Tibial artery (tissue), 4 donors: ENCODE measurements at places on chromosomes 7 and 10.

DNA sequence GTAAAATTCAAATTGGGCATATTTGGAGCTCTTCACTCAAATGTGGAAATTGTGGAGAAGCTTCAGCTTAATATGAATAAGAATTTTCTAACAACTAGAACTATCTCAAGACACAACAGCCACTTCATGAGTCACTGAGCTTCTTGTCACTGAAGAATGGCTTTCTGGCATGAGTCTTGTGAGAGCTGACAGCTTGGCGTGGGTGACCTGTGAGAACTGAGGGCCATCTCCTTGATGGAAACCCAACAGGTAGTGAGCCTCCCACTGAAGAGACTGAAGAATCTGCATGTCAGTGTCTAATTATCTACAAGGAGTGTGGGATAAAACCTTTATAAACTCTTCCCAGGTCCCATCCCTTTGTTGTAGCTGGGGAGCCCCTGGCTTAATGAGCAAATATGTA is 66.0 kb downstream of the CLEC2L start:
- no peaks in the 10 kb centered on the region for H3K4me1 ChIP-seq
- peaks cover 86% of the 10 kb centered on the region for H3K36me3 ChIP-seq
- no peak for DNase-seq
- no peak overlapping the region for H3K27ac ChIP-seq
- H3K27me3 ChIP-seq: no peaks in the 10 kb centered on the region

- H3K4me1 ChIP-seq: no peaks in the 10 kb centered on the region
- no peaks in the 10 kb centered on the region for H3K27me3 ChIP-seq
- DNase-seq: no peak
- H3K27ac ChIP-seq: no peak overlapping the region
- peaks cover 17% of the 10 kb centered on the region for H3K36me3 ChIP-seq
- H3K4me3 ChIP-seq: no peak overlapping the region
These were observed 1.5 kb downstream of the PVRIG start for GRCh38 chr7:100221231-100221718.

DNA sequence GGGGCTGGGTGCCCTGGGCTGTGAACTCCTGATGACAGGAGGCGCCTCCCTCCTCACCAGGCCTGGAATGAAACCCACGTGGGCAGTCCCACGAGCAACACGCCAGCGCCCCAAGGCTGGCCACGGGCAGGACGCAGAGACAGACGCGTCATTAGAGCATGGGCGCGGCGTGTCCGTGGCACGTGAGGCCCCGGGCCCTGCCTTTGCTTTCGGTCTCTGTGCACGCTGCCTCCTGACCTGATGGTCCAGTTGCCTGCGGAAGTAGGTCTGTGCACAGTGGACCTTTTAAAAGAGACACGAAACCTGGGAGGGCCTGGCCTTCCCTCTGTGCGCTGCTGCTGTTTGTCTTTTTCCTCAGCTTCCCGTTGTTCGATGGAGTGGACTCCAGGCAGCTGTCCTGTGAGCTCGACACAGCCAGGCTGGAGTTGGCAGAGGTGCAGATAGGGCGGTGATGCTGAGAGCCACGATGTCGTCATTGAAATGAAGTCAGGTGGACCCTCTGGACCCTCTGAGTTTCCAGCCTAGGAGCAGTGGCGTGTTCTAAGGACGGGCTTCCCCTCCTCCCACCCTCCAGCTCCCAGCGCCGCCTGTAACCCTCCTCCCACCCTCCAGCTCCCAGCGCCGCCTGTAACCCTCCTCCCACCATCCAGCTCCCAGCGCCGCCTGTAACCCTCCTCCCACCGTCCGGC is 40.1 kb upstream of the CFAP46 start:
- DNase-seq: no peak
- H3K4me1 ChIP-seq: peaks cover under 1% of the 10 kb centered on the region
- no peak overlapping the region for H3K27ac ChIP-seq
- no peaks in the 10 kb centered on the region for H3K27me3 ChIP-seq
- H3K36me3 ChIP-seq: no peaks in the 10 kb centered on the region

DNA sequence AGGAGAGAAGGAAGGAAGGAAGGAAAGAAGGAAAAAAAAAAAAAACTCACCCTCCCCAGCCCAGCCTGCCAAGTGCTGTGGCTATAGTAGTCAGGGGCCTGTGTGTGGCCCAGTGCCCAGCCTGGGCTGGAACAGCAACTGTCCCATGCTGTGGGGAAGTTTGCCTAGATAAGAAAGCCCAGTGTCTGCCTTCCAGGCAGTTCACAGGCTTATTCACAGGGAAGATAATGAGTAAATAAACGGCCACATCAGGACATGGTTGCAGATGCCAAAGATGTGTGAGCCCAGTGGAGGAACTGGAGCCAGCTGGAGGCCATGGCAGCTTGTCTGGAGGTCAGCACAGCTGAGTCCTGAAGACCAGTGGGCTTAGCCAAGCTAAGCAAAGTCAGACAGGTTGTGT is 132.4 kb upstream of the FOXK1 start:
- no peak overlapping the region for H3K4me3 ChIP-seq
- no peaks in the 10 kb centered on the region for H3K27me3 ChIP-seq
- no peaks in the 10 kb centered on the region for H3K36me3 ChIP-seq
- H3K27ac ChIP-seq: no peak overlapping the region

DNA sequence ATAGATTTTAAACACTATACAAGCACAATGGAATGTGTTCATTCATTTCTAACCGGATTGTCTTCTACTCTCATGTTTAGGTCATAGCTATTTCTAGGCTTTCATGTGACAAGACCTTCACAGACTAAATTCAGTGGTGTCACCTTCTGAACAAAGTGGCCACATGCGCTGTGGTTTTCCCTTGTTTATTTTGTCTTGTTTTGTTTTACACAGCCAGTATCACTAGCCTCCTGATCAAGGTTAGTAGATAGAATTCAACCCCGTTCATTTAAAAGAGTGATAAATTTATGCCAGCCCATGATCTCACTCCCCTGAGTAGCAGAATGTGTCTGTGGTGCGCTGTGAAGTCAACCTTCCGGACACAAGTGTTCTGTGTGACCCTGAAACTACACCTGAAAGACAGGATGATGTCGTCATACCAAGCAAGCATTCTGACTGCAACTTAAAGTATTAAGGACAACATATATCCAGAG is 209.1 kb downstream of the CREB5 start:
- no peak for DNase-seq
- no peaks in the 10 kb centered on the region for H3K4me1 ChIP-seq
- H3K27me3 ChIP-seq: no peaks in the 10 kb centered on the region
- H3K27ac ChIP-seq: peak overlapping the region; percentile 14
- H3K36me3 ChIP-seq: no peaks in the 10 kb centered on the region
- H3K4me3 ChIP-seq: no peak overlapping the region

DNA sequence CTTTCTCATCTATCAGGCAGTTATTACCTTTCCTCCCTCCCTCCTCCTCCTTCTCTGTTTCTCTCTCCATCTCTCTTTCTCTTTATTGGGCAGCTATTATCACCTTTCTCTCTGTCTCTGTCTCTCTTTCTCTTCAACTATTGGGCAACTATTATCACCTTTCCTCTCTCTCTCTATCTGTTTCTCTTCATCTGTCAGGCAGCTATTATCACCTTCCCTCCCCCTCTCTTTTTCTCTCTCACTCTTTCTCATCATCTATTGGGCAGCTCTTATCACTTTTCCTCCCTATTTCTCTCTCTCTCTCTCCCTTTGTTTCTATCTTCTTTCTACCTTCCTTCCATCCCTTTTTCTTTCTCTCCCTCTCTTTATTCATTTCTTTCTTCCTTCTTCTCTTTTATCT is 1.2 kb downstream of the DMBT1 start:
- peaks cover 3% of the 10 kb centered on the region for H3K4me1 ChIP-seq
- no peak overlapping the region for H3K27ac ChIP-seq
- no peaks in the 10 kb centered on the region for H3K27me3 ChIP-seq
- DNase-seq: no peak

GRCh38 chr10:127159648-127160245 is 36.6 kb downstream of the INSYN2A start:
- H3K36me3 ChIP-seq: no peaks in the 10 kb centered on the region
- peaks cover 14% of the 10 kb centered on the region for H3K4me1 ChIP-seq
- DNase-seq: no peak
- H3K27me3 ChIP-seq: no peaks in the 10 kb centered on the region
- H3K4me3 ChIP-seq: no peak overlapping the region
- H3K27ac ChIP-seq: no peak overlapping the region

DNA sequence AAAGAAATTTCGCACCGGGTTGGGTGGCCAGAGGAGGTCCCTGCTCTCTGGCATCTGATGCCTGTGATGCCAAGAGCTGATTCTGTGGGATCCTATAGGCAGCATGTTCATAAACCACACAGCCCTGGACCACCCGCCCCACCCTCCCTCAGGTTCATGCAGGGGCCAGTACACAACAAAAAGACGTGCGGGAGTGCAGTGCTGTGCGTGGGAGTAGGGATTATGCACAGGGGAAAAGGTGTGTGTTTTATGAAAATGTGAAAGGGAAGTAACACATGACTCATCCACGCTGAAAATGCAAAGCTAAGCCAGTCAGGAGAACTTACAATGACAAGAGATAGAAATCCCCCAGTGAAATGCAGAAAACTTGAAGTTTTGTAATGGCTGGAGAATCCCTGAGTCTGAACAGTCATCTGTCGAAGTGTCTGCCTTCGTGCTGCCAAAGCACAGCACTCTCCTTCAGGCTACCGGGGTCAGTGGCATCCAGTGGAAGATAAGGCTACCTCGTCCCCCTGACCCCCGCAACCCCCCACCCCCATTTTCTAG is 1.1 kb downstream of the KIAA1217 start:
- H3K4me3 ChIP-seq: peak overlapping the region; percentile 51
- no peak overlapping the region for H3K27ac ChIP-seq
- no peaks in the 10 kb centered on the region for H3K27me3 ChIP-seq

GRCh38 chr10:21424459-21424861 is 101.0 kb downstream of the SKIDA1 start:
- DNase-seq: no peak
- H3K27ac ChIP-seq: no peak overlapping the region
- H3K4me3 ChIP-seq: no peak overlapping the region
- no peaks in the 10 kb centered on the region for H3K36me3 ChIP-seq
- no peaks in the 10 kb centered on the region for H3K27me3 ChIP-seq

DNA sequence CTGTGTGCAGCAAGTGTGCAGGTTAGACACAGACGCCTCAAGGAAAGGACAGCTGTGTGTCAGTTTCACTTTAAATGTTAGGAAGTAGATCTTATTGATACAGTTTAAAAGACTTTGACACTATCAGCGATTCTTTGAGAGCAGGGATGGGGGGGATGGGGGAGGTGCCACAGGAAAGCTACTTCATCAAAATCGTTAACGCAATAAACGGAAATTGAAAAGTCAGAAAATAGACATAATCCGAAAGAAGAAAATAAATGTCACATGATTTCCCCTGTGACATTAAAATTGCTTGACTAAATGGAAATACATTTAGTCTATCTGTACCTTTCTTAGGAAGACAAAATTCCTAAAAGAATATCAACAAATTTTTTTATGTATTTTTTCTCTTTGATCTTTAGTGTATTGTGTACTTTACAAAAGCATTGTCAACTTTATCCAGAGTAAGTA is 476 bp upstream of the ZNF33B start:
- H3K36me3 ChIP-seq: no peaks in the 10 kb centered on the region
- peaks cover 6% of the 10 kb centered on the region for H3K4me1 ChIP-seq
- no peaks in the 10 kb centered on the region for H3K27me3 ChIP-seq
- DNase-seq: no peak
- peak overlapping the region; percentile 92 for H3K27ac ChIP-seq
- peak overlapping the region; percentile 89 for H3K4me3 ChIP-seq

DNA sequence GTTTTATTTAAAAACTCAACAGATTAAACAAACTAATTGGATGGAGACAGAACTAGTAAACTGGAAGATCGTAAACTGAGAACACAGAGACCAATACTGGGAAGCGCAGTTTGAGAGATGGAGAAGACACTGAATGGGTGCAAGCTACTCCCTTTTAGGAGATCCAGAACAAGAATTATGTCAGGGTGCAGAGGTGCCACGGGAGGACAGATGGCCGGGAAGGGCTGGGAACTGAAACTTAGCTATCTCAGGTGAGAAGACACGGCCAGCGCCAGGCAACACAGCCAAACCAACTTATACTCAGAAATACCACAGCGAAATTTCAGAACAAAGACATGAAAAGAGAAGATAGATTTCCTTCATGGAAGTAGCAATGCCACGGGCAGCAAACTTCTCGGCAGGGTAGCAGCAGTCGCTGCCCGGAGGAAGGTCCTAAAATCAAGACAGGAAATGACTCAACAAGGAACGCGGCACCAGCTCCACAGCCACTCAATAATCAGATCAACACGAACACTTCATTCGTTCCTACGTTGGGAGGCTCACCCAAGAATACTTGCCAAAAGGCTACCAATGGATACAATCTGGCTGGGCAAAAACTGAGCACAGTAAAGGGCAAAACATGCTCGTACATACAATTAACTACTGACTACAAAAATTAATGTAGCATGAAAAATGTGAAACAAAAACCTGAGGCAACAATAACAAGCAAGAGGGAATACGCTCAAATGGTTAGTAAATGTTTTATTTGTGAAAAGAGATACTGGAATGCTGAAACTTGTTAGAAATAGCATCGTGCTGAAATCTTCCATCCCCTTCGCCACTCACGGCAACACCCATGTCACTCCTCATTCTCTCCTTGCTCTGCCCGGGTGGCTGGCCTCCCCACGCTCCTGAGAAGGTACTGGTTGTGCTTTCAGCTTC is 2.2 kb upstream of the LRRC27 start:
- H3K4me3 ChIP-seq: peak overlapping the region; percentile 20
- no peaks in the 10 kb centered on the region for H3K27me3 ChIP-seq
- DNase-seq: peak; percentile 67
- H3K36me3 ChIP-seq: peaks cover 8% of the 10 kb centered on the region
- peaks cover 35% of the 10 kb centered on the region for H3K4me1 ChIP-seq

GRCh38 chr10:118370499-118370898 is 28.4 kb upstream of the FAM204A start:
- DNase-seq: no peak
- H3K27me3 ChIP-seq: no peaks in the 10 kb centered on the region
- H3K4me3 ChIP-seq: no peak overlapping the region
- H3K36me3 ChIP-seq: no peaks in the 10 kb centered on the region
- peaks cover 8% of the 10 kb centered on the region for H3K4me1 ChIP-seq

DNA sequence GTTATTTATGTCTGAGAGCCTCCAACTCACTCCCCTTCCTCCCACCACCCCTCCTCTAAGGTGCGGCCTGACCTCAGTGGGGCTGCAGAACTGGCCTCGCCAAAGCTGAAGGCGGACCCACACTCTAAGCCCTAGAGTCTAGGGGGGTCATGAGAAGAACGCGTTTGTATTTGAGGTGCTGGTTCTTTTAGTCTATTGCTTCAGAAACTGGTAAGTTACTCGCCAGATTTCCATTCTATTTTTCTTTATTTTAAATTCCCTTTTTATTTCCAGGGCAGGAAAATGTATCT is 357.5 kb downstream of the DNAJB6 start:
- no peak overlapping the region for H3K27ac ChIP-seq
- H3K4me1 ChIP-seq: no peaks in the 10 kb centered on the region
- H3K4me3 ChIP-seq: no peak overlapping the region
- DNase-seq: no peak
- H3K36me3 ChIP-seq: no peaks in the 10 kb centered on the region
- H3K27me3 ChIP-seq: peaks cover 50% of the 10 kb centered on the region
